ENCODE measurements at places on chromosomes 3 and 15.

GRCh38 chr3:175456466-175456865, 597.3 kb downstream of the NAALADL2 start:
- DNase-seq, result no peak

- DNase-seq, result no peak
These were observed 136.4 kb downstream of the ZIC4 start for GRCh38 chr3:147269907-147270306.

DNA sequence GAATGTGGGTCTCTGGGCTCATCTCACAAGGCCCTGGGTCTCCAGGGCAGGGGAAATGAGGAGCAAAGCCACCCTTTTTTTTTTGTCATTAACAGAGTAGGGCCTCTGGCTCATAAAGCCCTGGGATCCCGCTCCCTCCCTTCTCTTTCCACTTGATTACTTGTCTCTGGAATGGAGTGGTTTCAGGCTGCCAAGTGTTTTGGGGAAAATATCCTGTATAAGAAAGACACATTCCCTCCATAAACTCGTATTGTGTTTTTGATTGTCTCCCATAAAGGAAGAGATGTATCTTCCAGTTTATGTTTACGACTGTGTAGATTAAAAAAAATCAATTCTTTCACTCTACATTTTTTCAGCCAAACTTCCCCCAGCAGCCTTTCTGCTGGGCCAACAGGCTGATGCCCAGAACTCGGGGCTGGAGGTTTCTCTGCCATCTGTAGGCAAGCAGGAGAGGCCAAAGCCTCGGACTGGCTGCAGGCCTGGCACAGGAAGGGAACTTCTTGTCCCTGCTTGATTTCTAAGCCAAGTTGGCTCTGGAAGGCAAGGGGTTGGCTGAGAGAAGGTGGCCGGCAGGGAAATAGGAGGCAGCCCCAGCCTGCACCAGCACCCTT, 49.4 kb upstream of the INSYN1 start:
- no peak for DNase-seq

GRCh38 chr3:136207489-136208115, 11.5 kb upstream of the MSL2 start:
- no peak for DNase-seq

- no peak for DNase-seq
These were observed 102.0 kb downstream of the STAC start for GRCh38 chr3:36482256-36482655.

DNA sequence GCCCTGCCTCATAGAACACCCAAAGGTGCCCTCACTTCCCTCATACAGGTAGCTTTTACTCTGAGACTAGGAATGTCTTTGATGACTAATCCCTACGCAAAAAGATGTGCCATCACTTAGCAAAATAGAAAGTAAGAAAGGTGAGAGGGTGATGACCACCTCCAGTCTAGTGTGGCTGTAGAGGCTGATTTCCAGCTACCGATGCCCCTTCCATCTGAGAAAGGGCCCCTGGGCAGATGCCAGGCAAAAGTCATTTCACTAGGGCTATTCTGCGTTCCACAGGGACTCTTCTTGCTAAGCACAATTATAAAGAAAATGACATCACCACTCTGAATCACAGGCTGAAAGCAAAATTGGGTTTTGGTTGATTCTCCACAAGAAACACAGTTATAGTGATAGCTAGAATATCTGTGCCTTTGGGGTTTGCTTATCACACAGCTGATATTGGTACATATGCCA, 77.4 kb downstream of the RBPMS2 start:
- no peak for DNase-seq

DNA sequence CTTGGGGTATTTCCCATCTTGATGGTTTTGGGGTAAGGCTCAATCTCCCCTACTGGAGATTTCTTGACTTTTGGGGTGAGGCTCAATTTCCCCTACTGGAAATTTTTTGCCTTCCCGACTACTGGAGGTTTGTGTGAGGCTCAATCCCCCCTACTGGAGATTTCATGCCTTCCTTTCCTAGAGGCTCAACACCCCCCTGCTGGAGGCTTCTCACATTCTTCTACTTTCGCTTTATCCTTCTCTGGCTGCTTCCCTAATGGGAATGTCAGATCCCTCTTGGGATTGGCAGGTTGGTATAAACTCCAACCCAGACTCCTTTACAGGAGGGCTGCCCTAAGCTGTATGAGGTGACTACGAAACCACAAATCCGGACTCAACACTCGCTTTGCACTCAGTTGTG, 49.2 kb downstream of the KATNBL1 start:
- no peak for DNase-seq

- DNase-seq, result no peak
These were observed 83.5 kb downstream of the C3orf70 start for GRCh38 chr3:185069037-185070030.

- no peak for DNase-seq
These were observed 13.0 kb upstream of the FBLN2 start for GRCh38 chr3:13535905-13536304.

GRCh38 chr3:117853923-117854668, 1144.5 kb downstream of the TUSC7 start:
- no peak for DNase-seq

GRCh38 chr15:58535894-58536293, 104.1 kb downstream of the LIPC start:
- DNase-seq, result no peak

- DNase-seq, result no peak
These were observed 35.0 kb upstream of the MGLL start for GRCh38 chr3:127857333-127857732.

DNA sequence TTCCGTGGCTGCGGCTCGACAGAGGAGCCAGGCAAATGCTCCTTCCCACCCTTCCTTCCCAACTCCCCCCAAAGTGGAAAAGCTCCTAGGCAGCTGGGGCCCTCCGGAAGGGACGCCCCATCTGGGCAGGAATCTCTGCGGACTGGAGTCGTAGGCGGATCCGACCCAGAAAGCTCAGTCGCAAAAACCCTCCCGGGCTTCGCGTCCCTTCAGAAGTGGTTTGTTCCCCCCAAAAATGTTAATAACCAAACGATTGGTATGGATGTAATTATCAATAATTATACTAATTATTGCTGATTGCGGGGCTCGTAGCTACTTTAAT, 3.8 kb downstream of the RNU6-1 start:
- no peak for DNase-seq

GRCh38 chr15:93451822-93452221, 362.8 kb upstream of the RGMA start:
- no peak for DNase-seq
